ENCODE measurements at places on chromosomes 7 and 10.
A peak's percentile ranks its signal among the peaks of the same experiment; 100 is the strongest.

DNA sequence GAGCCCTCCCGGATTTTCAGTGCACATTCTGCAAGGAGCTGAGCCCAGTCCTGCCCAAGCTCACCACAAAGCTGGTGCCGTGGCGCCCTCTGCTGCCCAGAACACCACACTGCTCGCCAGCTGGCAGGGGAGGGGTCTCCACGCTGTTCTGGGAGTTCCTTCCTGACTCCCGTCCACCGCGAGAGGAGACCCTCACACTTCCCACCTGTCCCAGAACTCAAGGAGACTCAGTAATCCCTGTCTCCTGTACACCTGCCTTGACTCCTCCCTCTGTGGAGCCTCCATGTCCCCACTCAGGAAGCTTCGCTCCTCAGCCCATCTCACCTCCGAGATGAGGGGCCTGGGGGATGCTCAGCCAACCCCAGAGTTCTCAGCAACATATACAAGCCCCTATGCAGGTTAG, 11.3 kb downstream of the C10orf105 start:
- peak; percentile 30 for ATAC-seq

DNA sequence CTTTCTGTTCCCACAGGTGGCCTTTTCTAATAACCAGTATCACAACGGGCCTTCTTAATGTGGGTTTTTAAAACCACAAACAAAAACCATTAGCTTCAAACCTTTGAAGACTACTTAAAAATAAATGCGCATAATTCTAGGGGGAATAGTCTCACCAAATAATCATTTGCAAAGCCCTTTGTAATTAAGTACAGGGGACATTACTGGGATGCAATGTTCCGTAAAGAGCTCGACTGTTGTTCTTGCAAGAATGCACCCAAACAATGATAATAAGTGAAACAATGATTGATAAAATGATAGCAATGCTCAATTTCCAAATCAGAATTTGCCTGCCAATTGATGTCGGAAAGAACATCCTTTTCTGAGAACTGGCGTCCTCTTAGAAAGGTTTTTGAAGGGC, 589.1 kb upstream of the ADARB2 start:
- no peak for ATAC-seq

DNA sequence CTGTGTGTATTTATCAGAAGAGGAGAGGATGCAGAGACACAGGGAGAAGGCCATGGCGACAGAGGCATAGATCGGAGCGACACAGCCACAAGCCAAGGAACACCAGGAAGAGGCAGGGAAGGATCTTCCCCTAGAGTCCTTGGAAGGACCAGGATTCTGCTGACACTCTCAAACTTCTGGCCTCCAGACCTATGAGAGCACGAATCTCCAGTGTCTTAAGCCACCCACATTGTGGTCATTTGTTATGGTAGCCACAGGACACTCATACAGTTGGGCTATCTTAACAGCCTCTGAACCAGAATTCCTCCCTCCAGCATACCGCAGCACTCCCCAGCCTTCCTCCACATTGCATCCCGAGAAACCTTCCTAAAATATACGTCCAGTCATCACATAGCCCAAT, 367.0 kb upstream of the MGMT start:
- ATAC-seq: no peak

GRCh38 chr10:110057456-110057855, 49.7 kb downstream of the ADD3 start:
- ATAC-seq: no peak

- ATAC-seq: no peak
Observed at GRCh38 chr10:83994325-83994724, 145.0 kb upstream of the GHITM start.

DNA sequence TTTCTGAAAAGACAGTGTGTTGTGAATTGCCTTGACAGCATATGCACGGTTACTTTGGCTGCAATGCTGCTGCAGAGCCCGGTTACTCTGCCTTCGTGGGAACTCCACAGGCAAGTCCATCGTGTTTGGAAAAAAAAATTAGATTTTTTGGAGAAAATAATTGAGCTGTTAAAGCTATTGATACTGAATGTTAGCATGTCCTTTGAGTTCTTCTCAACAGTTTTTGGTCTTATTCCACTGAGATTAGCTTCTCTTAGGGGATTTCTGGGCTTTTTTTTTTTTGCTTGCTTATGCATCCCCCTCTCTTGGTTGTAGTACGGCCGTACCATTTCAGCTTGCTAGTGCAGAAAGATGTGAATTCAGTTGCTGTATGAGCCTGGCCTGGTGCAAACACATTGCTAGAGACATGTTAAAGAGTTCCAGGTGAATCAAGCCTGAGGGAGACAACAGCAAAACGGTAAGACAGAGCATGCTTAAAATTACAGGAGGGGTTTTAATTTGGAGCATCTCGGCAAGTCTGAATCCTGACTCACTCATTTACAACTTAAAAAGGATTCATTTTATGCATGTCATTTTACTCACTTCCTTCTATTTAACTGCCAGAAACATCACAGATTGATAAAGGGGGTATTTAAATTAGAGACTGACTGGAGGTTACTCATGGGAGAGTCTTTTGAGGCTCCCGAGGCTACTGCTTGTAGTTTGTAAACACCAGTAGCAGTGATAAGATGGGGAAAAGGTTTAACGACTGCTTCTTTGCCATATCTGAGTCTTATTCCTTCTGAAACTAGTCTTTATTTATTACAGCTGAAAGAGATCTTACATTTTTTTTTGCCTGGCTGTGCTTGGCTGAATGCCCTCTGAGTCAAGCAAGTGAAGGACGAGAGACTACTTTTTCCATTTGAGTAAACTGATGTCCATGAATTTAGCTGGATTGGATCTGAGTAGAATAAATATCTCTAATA, 113.7 kb downstream of the CDK14 start:
- peak; percentile 17 for ATAC-seq

GRCh38 chr7:85111761-85112160, 75.1 kb downstream of the SEMA3D start:
- no peak for ATAC-seq

DNA sequence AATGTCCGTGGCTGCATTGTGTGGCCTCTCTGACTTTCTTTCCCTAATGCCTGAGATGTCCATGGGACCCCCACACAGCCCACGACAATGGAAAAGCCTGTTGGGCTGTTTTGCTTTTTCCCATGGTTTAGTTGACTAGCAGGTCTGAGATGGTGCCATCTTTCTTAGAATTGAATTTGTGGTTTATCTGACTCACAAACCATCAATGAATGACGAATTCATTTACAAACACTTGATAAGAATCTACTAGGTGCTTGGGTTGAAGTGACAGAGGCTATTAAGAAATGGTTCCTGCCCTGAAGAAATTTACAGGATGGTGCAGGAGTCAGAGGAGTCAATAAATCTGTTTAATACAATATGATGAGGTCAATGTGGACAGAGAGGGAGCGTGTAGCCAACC, 75.4 kb downstream of the OTUD1 start:
- no peak for ATAC-seq

DNA sequence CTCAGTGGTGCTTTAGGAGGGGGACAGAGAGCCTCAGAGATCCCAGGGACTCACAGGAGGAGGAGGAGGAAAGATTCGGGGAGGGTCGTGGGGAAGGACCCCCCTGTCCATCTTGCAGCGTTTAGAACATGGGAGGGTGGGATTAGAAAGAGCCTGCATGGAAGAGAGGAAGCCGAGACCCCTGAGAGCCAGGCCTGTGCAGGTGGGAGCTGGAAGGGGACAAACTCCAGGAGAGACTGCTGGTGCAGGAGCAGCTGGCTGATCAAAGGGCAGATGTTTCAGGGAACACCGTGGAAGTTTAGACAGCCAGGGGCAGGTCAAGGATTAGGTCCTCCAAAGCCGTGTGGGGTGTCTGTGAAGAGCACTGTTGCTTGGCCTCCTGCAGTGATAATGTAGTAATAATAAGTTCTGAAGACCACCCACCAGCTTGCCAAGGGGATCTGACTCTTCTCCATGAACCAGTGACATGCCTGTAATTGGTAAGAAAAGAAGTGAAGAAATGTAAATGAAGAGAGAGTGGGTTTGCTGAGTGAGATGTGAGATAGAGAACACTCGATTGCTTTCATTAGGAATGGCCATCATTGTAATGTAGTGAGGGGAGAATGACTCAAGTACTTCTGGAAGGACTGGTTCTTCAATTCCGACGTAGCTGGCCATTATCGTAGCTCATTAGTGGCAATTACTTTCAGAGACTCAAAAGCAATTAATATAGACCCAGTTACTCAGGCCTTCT, 425.6 kb downstream of the PAXIP1 start:
- no peak for ATAC-seq

- no peak for ATAC-seq
Observed at GRCh38 chr10:101833466-101833865, 10.1 kb downstream of the KCNIP2 start.

- peak; percentile 30 for ATAC-seq
Observed at GRCh38 chr7:56110611-56111010, 4.3 kb upstream of the CHCHD2 start.

DNA sequence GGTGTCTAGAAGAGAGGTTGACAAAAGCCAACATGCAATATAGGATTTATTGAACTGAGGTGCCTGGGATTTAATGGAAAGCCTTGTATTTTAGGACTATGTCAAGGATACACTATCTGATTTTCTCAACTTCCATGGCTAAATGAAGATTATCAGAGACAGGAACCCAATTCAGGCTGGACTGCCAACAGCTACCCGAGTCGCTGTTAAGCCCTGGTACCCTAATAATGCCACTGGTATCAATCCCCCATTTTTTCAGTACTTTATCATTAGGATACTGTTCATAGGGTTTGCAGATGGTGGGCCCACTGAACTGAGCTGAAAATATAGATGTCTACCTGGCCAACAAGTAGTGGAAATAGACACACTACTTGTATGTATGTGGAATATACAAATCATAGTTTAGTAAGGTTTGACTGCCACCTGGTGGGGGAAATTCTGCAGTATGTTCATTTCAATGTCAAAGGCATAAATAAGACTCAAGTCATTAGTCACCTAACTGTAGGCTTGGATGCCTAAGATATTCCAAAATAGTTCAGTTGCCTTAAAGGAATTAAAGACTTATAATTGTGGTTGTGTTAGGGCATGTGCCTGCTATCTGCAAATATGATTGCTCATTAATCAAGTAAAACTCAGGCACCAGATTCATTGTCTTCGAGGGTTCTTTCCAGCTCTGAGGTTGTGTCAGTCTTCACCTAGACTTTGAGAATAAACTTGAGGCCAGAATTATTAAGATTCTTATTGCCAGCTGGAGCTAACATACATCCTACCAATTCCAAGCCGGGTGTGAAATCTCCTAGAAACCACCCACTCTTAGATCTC, 34.1 kb upstream of the NOBOX start:
- peak; percentile 93 for ATAC-seq

DNA sequence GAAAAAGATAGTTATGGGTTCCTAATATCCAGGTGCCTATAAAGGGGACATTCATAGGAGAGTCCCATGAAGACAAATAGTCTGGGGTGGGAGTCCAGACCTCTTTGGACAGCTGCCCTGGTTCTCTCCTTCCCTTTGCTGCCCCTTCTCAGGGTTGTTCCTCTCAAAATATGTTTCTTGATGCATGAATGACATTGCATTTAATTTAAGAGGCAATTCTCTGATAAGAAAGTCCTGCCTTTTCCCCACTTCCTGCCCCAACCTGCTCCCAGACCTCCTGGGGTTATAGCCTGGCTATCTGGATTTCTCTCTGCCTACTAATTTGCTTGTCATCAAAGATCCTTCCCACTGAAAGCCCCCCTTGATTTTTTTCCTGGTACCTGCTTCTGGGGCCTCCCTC, 12.5 kb upstream of the BTRC start:
- no peak for ATAC-seq

DNA sequence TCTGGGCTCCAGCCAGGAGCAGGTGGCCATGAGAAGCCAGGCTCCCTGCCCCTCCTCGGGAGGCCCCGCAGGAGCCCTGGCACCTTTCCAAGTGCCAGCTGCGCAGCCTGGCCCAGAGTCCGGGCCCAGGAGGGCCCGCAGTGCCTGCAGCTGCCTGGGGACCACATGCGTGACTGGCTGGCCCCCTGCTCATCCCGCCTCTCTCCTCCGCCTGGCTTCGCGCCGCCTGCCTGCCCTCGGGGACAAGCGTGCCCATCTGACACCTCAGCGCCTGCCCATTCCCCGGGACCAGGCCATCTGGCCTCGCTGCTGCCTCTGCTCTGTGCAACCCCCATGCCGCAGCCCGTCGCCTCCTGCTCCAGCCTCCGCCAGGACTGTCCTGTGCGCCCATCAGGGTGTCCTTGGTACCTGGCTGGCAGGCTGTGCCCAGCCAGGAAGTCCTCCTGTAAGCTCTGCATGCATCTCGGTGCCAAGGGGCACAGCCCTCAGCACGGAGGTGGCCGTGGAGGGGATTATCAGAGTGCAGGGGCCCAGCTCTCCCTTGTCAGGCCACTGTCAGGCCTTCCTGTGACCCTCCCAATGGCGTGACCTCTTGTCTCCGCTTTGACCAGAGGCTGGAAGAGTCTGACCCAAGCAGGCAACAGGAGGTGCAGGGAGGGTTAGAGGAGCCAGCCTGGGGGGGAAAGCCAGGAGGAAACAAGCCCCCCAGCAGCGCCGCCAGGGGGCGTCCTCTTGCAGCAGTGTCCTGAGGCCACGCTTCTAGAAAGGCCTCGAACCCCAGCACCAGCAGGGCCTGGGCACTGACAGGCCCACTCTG, 50.5 kb downstream of the TMEM209 start:
- peak; percentile 10 for ATAC-seq

GRCh38 chr7:34849163-34849960, 187.9 kb downstream of the DPY19L1 start:
- no peak for ATAC-seq

- no peak for ATAC-seq
Observed at GRCh38 chr10:97921581-97922021, 72.0 kb downstream of the GOLGA7B start.
